NCI-H187 (cell line): ENCODE measurements at places on chromosomes 3 and 15.

DNA sequence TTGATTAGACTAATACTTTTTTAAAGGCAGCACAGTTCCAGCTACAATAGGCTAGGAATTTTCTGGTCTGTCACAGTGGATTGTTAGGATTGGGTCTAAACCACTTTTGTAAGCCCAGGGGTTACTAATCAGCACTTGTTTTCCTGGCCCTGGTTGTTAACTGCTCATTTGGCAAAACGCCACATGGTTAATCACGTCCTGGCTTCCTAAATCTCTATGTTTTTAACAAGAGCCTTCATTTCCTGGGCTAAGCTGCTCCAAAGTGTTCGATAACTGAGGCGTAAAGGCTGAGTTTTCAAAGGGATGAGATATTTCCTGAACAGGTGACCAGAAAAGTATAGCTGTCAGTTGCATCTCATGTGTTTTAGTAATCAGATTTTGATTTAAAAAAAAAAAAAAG lies 38.9 kb upstream of the CLRN1 start:
- DNase-seq = no peak

DNA sequence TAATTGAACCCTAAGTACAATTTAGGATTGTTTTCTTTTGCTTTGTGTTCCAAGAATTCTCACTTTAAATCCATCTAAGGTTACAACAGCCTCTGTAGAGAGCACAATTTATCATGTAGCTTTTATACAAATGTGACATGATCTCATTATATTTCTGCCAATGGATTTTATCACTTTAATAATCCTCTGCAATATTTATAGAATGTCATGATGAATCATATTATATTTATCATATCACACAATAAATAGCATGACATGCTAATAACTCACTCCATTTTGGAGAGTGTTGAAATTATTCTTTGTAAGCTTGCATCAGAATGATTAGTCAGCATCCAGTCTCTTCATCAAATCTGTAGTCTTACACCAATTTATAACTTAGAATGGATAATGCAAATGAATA lies 280.6 kb upstream of the ZNF717 start:
- no peak for DNase-seq

GRCh38 chr3:124903896-124904834 lies 17.0 kb upstream of the ITGB5 start:
- no peak for DNase-seq

GRCh38 chr15:42549032-42549491 lies 424 bp downstream of the HAUS2 start:
- peak; percentile 31 for DNase-seq

DNA sequence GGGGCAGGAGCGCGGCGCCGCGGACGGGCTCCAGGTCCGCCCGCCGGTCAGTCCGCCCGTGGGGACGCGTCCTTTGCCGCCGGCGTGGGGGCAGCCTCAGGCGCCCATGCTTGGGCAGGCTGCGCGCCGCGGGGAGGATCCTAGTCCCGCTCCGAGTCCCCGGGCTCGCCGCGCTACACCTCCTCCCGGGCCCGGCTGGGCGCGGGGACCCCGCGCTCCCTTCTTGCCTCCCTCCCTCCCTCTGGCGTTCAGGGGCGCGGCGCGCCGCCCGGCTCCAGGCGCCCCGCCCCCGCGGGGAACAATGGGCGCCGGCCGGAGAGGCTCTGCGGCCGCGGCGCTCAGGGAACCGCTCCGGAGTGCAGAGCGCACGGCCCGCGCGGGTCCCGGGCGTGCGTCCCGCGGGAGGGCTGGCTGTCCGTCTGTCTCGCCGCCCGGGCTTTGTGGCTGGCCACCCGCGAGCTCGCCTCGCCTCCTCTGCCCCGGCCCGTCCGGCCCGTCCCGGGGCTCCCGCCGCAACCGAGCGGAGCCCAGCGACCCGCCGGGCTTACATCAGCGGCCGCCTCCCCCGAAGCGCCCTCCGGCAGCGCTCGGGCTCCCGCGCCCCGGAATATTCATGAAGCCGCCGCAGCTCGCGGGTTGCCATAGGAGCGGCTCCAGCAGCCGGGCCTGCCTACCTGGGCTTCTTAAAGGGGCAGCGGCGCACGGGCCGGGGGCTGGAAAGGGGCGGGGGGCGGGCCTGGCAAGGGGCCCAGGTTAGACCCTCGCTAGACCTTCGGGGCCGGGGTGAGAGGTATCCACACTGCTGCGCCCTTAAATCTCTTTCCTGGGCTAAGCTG lies at the start of gene HCN4:
HCN4 (minus strand) TSS at position 658 of the 836 bp plus-strand sequence. CDS start 688 bp downstream, outside the sequence.
- no peak for DNase-seq
